ENCODE measurements at places on chromosomes 3 and 15.

DNA sequence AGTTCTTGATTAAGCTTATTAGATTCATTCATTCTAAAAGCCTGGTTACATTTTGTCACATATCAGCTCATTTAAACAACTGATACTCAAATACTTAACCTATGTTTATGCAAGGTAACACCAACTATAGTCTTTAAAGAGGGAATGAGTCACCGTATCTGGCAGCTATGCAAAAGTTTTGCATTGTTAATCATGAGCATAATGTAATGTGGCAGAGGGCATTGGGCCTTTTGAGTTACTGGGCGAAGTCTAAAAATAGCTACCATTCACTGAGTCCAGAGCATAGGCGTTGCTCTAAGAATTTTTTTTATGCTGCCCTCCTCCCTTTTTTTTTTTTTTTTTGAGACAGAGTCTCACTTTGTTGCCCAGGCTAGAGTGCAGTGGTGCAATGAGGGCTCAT, 277.7 kb upstream of the ZNF717 start:
- DNase-seq: no peak

DNA sequence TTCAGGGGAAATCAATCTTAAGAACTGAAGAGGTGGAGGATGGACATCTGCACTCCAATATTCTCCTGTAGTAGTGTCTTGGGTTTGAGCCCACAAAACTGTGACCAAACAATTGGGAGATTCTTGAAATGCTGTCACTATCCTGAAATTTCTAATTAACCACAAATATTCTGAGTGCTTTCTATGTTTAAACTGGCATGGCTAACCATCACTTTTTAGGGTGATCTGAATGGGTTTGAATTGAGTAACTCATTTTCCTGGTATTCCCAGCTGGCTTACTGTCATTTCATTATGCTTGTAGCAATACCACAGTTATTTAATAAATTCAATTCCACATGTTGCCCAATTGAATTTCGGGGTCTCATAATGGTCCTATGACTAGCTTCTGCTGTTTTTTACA, 216.9 kb upstream of the DCBLD2 start:
- no peak for DNase-seq

GRCh38 chr3:69009559-69010410, 3.7 kb downstream of the EOGT start:
- no peak for DNase-seq

DNA sequence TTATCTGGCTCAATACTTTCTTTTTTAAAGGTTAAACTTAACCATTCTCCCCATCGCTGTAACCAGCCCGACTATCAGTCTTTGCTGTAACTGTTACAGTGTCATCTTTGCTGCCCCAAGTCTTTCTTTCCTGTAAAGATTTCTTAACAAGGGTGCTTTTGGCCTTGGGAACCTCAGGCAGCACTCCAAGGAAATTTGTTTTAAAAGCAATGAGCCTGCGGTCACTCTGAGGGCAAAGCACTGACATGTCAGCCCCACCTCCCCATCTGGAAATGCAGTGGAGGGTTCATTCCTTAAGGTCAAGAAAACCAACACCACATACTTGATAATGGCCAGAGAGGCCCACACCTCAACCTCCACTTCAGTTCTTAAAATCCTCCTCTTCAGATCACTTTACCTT, 3.2 kb downstream of the TRANK1 start:
- DNase-seq: no peak

DNA sequence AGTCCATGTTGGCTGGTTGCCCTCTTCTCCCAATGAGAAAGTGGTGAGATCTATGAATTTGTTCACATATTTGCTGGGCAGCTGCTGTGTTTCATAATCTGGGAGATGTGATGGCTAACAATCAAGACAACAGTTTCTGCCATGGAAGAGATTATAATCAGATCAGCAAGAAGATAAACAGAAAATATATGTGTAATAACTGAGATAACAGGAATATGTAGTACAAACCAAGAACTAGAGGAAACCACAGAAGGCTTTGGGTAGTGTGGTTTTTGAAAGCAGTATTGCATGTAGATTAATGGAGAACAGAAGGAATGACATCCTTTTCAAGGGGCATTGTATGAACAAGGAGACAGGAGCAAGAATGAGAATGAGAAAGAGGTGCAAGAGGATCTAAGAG, 12.2 kb upstream of the CSTA start:
- no peak for DNase-seq

- DNase-seq: no peak
Observed at GRCh38 chr3:113140876-113141275, 70.5 kb upstream of the BOC start.

DNA sequence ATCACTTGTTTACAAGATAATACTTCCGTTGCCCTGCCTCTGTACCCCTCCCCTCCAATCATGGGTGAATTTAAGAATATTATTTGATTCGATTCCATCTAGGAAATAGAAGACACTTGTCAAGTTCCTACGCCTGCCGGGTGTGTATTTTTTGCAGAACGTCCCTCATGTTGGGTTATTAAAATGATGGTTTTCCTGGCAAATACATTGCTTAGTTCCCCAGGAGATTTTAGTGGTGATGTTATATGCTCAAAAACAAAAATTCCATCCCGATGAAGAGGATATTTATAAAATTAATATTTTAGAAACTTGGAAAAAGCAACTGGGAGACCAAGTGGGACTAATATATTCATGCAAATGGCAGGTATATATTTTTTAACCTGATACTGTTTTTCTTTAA, 548.4 kb downstream of the EDEM1 start:
- DNase-seq: no peak

DNA sequence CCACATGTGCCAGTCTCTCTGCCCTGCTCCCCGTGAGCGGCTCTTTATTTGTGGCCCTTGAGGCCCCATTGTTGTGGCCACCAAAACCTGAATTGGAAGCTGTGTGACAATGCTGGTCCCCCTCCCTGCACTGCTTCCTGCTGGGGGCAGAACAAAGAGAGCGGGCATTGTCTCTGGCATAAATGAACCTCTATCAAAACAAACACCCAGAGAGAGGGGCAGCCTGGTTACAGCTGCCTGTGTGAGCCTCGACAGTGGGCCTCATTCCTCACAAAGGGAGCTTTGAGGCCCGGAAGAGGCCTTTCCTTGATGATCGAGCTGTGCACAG, 152.9 kb downstream of the IGF1R start:
- no peak for DNase-seq

Data from stimulated activated CD8-positive, alpha-beta memory T cell treated with anti-CD3 and anti-CD28 coated beads, Interleukin-2, amount 100 ng/mL, for 1 hour (primary cell).